ENCODE measurements at places on chromosomes 1 and 21.

- DNase-seq = no peak
Measured at GRCh38 chr1:98975810-98976209, 28.9 kb downstream of the PLPPR5 start.

GRCh38 chr1:201702936-201703335, 126.0 kb upstream of the IPO9 start:
- no peak for DNase-seq

GRCh38 chr1:61953790-61954150, 211.5 kb downstream of the PATJ start:
- no peak for DNase-seq

GRCh38 chr1:14415396-14415795, 183.1 kb upstream of the KAZN start:
- DNase-seq = no peak
